Naive thymus-derived CD4-positive, alpha-beta T cell (primary cell): ENCODE measurements at places on chromosomes 2 and 18. TPM values are rescaled to one million over a fixed set of nuclear protein-coding genes. Genes with fewer than 3 reads are reported as not detected.

CDH20 gene
- total RNA-seq = 0.40 TPM

OXER1 gene
- not detected for total RNA-seq

DLX2 gene
- total RNA-seq = 0.34 TPM

NAGK gene
- 92.4 TPM for total RNA-seq

GAD1 gene
- not detected for total RNA-seq

EN1 gene
- total RNA-seq = not detected

DNA sequence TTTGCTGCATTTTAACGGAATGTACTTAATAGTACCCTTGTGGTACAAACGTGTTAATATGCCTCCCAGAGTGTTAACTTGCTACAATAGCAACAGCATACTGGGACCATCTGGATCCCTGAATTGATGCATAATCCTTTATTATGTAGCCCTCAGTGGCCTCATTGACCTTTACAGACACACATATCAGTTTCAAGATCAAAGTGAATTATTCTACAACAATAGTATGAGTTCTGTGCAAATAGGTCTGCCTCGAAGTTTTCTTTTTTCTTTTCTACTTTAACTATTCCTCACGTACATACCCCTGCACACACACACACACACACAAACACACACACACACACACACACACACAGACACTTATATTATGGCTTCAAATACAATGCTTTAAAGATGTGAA, 1622.1 kb downstream of the LRP1B start:
- no peak for DNase-seq

DNA sequence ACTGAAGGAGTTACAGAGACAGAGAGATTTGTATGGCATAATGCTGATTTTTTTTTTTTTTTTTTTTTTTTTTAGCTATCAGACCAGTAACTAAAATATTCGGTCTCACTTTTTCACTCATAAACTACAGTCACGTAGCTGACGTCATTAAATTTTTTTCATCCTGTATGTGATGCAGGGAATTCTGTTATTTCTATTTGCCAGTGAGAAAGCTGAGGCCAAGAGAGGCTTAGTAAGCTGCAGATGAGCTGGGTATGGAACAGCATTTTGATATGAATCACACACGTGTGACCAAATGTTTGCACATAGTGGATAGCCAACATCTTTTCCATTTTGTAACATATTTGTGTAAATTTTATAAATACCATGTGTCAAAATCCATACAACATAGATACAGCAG, 79.1 kb upstream of the EPB41L3 start:
- no peak for DNase-seq

DNA sequence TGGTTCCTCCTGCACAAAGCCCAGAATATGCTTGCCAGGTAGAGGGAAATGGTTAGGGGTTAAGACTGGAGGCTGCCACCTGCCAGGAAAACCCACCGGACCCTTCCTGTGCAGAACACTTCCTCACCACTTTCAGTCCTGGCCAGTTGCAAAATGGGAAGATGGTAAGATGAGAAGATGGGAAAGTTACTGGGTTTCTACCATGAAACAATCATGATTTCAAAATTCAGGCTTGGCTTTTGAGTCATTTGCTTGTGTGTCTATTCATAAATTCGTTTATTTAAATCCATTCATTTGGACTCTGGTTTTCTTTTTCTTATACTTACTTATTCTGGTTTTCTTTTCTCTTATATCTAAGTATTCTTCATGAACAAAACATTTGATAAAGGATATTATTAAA, 7.2 kb downstream of the BMP10 start:
- DNase-seq = no peak

DNA sequence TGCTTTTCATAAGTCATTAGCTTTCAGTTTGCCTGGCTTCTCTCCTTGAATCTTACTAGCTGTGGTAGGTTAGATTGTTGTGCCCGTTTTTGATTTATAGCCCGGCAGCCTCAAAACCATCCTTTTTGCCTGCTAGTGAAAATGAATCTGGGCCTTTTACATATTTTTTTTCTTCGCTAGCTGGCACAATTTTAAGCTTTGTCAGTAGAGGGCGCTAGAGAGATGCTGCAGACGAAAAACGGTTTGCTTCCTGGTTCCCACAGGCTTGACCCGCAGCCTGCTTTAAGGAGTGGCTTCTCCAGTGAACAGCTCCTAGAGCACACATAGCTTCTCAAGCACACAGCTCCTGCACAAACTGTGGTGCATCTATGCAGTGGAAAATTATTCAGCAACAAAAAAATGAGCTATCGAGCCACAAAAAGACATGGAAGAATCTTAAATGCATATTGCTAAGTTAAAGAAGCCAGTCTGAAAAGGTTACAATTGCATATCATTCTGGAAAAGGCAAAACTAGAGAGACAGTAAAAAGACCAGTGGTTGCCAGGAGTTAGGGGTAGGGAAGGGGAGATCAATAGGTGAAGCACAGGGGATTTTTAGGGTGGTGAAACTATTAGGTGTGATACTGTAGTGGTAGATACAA, 47.9 kb downstream of the E2F6 start:
- no peak for DNase-seq

DNA sequence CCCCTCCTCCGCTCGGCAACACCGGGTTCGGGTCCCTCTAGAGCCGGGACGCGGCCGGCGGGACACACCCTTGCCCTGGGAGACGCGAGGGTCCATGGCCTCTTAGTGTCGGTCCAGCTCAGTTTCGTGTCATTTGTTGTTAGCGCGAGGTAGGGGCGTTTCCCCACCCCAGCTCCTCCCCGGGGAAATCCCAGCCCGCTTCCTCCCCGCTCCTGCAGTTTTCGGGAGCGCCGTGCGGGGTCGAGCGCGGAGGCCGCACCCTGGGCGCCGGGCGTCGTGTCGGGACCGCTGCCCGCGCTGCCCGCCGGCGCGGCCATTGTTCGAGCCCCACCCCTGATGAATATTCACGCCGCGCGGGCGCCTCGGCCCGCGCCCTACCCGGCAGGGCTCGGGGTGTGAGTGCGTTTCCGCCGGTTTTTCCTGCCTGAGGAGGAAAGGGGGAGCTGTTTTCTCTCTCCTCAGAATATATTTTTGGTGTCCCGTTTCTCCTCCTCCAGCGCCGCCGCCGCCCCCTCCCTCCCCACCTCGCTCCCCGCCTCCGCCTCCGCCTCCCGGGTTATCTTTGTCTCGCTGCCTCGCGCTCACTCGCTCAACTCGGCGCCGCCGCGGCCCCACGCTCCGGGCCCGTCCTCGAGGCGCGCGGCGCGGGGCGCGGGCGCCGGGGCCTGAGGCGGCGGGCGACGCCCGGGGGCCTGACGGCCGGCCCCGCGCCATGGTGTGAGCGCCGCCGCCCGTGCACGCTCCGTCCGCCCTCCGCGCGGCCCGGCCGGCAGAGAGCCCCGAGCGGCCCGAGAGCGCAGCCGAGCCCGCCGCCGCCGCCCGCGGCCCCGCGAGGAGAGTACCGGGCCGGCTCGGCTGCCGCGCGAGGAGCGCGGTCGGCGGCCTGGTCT, at the start of gene MAP4K4:
Gene MAP4K4 (plus strand): TSS at position 584 of the 890 bp plus-strand sequence. CDS start 374 bp downstream, outside the sequence.
- DNase-seq = peak; percentile 81

DNA sequence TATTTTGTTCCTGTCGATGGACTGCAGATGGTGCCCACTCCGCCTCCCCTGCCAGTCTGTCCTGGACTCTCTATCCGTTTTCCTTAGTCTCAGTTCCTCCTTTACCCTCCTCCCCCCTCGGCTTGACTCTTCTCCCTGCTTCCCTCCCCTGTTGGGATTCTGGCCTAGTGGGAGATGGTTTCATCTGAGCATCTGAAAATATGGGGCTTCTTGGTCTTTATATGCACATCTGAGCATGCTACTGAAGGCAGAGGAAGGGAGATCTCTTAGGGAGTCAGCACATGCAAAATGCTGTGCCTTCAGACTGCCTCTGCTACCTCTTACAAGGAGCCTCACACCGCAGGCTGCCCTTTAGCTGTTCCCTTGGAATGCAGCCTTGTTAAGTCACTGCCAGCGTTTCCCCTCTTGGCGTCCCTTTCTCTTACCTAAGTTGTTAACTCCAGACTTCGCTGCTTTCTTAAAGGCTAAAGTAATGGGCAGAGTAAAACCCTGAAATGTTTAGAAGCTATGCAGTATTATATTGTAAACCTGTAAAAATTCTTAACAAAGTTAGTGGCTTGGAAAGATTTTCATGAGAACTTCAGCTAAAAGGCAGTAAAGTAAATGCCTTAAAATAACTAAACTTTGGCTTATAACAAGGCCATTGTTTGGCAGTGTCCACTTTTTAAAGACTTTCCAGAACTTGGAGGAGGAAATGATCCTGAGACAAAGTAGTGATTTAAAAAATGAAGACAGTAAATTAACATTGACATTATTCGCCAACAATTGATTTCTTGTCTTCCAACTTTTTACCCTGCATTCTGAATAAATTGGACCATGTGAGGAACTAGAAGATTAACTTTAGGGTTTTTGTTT, 49.8 kb downstream of the LDLRAD4 start:
- DNase-seq = no peak

GRCh38 chr2:157339965-157340655, 14.5 kb upstream of the ERMN start:
- no peak for DNase-seq

GRCh38 chr2:156319811-156320485, 12.6 kb downstream of the NR4A2 start:
- no peak for DNase-seq

DNA sequence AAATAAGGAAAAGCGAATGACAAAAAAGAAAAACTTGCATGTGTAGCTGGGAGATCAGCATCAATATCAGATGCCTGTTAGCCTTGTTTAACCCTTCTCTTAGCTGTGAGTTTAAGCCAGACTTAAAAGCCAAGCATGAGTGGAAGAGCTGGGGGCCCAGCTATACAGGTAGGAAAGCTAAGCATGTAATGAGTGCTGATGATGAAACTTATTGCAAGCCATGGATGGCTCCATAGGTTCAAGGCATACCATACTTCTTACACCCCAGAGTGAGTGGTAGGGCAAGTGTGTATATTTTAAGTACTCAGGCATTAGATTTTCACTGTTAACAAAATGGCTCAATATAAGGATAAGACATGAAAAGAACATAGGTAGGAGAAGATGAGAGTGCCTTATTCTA, 28.0 kb downstream of the RBBP8 start:
- DNase-seq = no peak

GRCh38 chr2:176473177-176473576, 203.9 kb downstream of the MTX2 start:
- DNase-seq = peak; percentile 15

DNA sequence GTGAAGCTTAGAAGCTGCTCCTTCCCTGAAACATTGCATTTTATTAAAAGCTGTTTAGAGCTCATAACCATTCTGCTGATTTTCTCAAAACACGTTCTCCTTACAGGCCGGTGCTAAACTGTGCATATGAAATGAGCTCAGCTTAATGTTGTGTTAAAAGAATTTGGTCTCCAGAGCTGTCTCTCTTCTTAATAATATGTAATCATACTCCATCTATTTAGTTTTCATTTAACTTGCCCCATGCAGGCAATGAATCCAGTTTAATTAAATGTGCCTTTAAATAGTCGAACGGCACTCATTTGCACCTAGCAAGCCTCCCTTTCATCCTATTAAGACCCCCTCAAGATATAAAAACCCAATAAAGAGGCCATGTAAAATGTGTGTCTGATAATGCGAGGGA, 76.3 kb downstream of the HNMT start:
- no peak for DNase-seq

- no peak for DNase-seq
Measured at GRCh38 chr2:64795024-64795592, 141.4 kb upstream of the SERTAD2 start.

DNA sequence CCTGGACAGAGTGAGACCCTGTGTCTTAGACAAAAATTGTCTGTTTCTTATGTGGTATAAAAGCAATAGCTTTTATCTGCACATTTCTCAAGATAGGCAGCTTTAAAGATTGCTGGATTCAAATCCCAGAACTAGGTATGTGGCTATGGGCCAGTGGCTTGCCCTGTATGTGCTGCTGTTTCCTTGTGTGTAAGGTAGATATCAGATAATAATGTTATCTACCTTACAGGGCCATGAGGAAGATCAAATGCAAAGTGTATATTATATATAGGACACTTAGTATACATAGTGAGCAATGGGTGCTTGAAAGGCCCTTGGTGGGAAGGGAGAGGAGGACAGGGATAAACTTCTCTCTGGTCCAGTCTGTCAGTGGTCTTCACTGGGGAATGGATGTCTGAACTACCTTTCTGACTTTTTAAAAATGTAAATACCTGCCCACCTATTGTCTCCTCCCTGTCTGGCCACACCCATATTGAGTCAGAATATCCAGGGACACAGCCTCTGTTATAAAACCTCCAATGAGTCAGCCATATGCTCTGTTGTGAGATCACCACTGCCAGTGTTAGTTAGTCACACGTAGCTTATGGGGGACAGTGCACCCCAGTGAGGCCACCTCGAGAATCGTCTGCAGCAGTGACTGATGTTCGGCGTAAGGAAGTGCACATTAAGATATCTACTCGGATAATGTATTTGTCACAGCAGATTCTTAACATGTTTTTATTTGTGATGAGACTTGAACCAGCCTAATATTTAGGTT, 383.4 kb downstream of the PTPRM start:
- DNase-seq = no peak

GRCh38 chr2:209629597-209629996, 142.0 kb upstream of the UNC80 start:
- DNase-seq = no peak

GRCh38 chr2:177726931-177727348, 334.4 kb downstream of the AGPS start:
- no peak for DNase-seq

GRCh38 chr2:144412709-144413108, 107.2 kb downstream of the ZEB2 start:
- DNase-seq = no peak

DNA sequence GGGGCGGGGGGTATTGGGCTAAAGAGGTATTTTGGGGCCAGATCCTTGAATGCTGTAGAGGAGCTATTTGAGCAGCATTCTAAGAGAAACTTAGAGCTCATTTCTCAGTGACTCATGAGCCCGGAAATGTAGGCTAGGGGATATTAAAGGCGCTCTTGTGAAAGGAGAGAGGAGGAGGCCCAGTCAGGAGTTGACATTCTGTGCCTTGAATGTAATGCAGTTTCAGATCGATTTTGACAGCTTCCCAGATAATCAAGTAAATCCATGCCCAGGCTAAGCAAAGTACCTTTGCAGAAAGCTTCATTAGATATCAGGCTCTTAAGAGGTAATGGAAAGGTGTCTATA, 1.5 kb downstream of the CAB39 start:
- peak; percentile 45 for DNase-seq

- no peak for DNase-seq
Measured at GRCh38 chr2:23401427-23402204, 16.6 kb downstream of the KLHL29 start.

DNA sequence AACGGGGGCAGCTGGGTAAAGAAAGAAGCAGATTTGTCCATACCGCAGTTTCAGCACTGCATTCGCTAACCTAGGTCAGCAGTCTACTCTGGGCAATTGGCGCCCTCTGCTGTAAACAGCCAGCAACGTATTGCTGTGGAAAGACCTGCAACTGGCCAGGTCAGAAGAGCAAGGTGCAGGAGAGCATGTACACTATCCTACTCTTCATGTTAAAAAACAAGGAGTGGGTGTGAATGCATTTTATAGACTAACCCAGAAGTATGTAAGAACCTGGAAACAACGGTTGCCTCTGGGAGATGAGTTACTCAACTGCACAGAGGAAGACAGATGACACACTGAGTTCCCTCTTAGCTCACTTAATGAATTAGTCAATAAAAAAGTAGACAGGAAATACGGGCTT, 6.2 kb downstream of the MRPS5 start:
- DNase-seq = peak; percentile 69

- no peak for DNase-seq
Measured at GRCh38 chr2:159226059-159226461, 60.4 kb downstream of the WDSUB1 start.

GRCh38 chr2:143730953-143731260, 601.7 kb downstream of the ARHGAP15 start:
- DNase-seq = no peak

- no peak for DNase-seq
Measured at GRCh38 chr18:59823596-59824195, 76.1 kb upstream of the PMAIP1 start.

- DNase-seq = no peak
Measured at GRCh38 chr2:100929147-100929546, 72.9 kb upstream of the RPL31 start.
